CD4-positive, CD25-positive, alpha-beta regulatory T cell (primary cell): ENCODE measurements at places on chromosomes 5 and 9.

DNA sequence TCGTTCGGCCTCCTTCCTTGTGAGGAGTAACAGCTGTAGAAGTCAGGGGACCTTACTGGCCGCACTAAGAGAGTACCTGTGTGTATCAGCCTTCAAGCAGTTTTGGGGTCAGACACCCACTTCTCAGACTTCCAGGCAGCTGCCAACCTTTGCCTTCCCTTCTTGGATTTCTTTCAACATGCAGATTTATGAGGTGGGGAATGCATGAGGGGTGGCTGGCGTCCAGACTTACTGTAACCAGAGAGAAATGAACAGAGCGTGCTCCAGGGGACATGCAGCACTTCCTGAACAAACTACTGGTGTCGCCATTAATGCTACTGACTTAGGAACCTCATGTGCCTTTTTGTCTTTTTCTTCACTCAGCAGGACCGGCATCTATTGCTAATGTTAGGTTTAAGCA lies 46.7 kb downstream of the INSYN2B start:
- H3K4me1 ChIP-seq: peaks cover 16% of the 10 kb centered on the region
- no peak overlapping the region for H3K4me3 ChIP-seq
- H3K36me3 ChIP-seq: peaks cover 34% of the 10 kb centered on the region
- no peak for DNase-seq

GRCh38 chr5:111074244-111074643 lies 2.7 kb downstream of the TSLP start:
- peaks cover 21% of the 10 kb centered on the region for H3K4me1 ChIP-seq
- no peak for DNase-seq
- no peaks in the 10 kb centered on the region for H3K36me3 ChIP-seq
- H3K27ac ChIP-seq: no peak overlapping the region
- peaks cover 52% of the 10 kb centered on the region for H3K27me3 ChIP-seq

DNA sequence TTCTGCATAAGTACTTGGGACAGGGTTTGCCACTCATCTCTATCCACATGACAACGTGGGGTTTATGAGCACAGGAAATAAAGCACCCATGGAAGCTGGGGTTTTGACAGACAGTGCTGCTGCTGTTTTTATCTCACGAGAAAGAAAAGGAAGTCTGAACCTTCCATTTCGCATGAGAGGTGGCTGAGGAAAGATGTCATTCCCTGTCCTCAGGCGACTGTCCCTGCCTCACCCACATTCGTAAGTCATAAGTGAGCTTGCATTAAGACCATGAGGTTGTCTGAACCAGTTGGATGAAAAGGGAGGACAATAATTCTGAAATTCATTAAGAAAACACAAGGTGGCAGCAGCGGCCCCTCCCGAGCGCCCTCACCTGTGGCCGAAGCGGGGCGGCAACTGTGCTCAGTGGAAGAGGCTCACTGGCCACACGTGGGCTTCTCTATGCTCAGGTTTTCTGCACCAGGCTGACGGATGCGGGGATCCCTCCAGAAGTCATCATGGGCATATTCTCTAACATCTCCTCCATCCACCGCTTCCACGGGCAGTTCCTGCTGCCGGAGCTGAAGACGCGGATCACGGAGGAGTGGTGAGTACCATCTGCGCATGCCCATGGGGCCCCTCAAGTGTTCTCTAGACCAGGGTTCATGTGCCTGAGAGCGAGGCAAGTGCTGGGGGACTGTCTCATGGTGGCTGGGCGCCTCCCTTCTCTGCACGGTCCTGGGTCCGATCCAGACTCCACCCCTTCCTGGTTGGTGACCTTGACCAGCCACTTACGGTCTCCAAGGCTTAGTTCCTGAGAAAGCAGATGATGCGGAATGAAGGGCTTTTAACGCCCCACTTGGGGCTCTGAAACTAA lies 54.7 kb upstream of the SUSD3 start:
- no peaks in the 10 kb centered on the region for H3K27me3 ChIP-seq
- DNase-seq: peak; percentile 73
- H3K36me3 ChIP-seq: peaks cover 66% of the 10 kb centered on the region
- peak overlapping the region; percentile 38 for H3K4me3 ChIP-seq

- peaks cover 53% of the 10 kb centered on the region for H3K36me3 ChIP-seq
- no peak overlapping the region for H3K27ac ChIP-seq
- no peak overlapping the region for H3K4me3 ChIP-seq
- H3K4me1 ChIP-seq: no peaks in the 10 kb centered on the region
- H3K27me3 ChIP-seq: no peaks in the 10 kb centered on the region
- DNase-seq: no peak
Measured at GRCh38 chr9:33112094-33112493, 35.6 kb upstream of the SMU1 start.

GRCh38 chr5:139296862-139297326 lies 3.4 kb downstream of the MATR3 start:
- H3K27ac ChIP-seq: no peak overlapping the region
- no peaks in the 10 kb centered on the region for H3K27me3 ChIP-seq
- H3K36me3 ChIP-seq: no peaks in the 10 kb centered on the region
- peaks cover 75% of the 10 kb centered on the region for H3K4me1 ChIP-seq

DNA sequence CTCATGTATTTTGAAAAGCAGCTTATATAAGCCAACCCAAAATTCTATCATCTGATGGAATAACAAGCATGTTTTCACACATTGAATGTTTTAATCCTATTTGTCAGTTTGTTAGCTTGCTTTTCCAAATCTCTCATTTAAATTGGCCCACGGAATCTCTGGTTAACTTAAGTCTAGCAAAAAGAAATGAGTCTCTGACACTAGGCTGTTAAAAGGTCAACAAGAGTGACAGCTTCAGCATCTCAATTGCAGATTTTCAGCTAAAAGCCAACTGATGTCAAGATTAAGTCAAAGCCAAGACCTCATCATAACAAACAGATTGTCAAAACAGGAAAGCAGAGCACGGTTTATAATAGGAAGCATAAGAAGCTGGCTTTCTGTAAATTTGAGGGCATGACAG lies 49.4 kb upstream of the CDH9 start:
- H3K36me3 ChIP-seq: no peaks in the 10 kb centered on the region
- H3K4me1 ChIP-seq: no peaks in the 10 kb centered on the region
- no peak for DNase-seq
- no peak overlapping the region for H3K27ac ChIP-seq
- no peaks in the 10 kb centered on the region for H3K27me3 ChIP-seq

DNA sequence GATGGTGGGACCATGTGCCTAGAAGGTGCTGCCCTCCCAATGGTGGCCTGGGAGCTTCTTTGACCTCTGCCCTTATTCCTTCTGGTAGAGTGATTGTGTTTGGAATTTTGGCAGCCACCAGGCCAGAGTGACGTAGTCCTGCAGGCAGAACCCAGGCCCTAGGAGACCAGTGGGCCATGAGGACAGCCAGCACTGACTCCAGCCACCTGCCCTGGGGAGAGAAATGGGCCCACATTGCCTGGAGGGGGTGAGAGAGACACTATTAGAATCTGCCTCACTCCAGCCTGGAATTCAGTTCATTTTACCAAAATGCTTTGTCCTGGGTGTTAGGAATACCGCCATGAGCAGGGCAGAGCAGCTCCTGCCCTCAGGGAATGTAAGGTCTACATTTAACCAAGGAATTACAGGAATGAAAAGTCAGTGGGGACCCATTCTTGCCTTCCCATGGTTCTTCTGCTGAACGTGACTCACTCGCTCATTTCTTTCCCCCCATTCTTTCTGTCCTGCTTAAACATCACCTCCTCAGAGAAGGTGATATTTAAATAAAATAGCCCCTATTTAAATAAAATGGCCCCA lies 5.5 kb upstream of the COL27A1 start:
- H3K27me3 ChIP-seq: peaks cover 8% of the 10 kb centered on the region
- no peak for DNase-seq
- H3K4me3 ChIP-seq: no peak overlapping the region
- no peak overlapping the region for H3K27ac ChIP-seq

GRCh38 chr5:31537349-31537748 lies 5.2 kb downstream of the C5orf22 start:
- no peak for DNase-seq
- H3K36me3 ChIP-seq: peaks cover 67% of the 10 kb centered on the region
- H3K27me3 ChIP-seq: no peaks in the 10 kb centered on the region
- H3K4me1 ChIP-seq: peaks cover 12% of the 10 kb centered on the region
- no peak overlapping the region for H3K27ac ChIP-seq

- no peak for DNase-seq
- peaks cover 60% of the 10 kb centered on the region for H3K4me1 ChIP-seq
- peaks cover 46% of the 10 kb centered on the region for H3K36me3 ChIP-seq
Measured at GRCh38 chr9:15501179-15501578, 9.6 kb downstream of the PSIP1 start.

DNA sequence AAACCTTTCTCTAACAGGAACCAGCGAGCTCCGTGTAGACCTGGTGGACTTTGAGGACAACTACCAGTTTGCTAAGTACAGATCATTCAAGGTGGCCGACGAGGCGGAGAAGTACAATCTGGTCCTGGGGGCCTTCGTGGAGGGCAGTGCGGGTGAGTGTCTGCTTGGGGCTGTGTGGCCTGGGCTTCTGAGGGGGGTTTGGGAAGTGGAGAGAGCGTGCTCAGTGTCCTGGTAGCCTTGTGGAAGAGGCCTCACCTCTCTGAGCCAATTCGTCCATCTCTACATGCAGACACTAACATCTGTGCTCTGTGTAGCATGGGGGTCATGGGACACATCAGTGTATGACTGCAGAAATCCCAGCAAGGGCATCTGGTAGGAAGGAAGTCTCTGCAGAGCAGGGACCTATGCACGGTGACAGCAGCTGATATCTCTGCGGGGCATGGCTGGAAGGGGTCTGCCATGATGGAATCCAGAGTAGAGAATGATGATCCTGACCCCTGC lies 5.9 kb downstream of the FCN2 start:
- no peaks in the 10 kb centered on the region for H3K27me3 ChIP-seq
- H3K27ac ChIP-seq: no peak overlapping the region
- H3K4me1 ChIP-seq: no peaks in the 10 kb centered on the region
- H3K4me3 ChIP-seq: no peak overlapping the region
- no peak for DNase-seq

DNA sequence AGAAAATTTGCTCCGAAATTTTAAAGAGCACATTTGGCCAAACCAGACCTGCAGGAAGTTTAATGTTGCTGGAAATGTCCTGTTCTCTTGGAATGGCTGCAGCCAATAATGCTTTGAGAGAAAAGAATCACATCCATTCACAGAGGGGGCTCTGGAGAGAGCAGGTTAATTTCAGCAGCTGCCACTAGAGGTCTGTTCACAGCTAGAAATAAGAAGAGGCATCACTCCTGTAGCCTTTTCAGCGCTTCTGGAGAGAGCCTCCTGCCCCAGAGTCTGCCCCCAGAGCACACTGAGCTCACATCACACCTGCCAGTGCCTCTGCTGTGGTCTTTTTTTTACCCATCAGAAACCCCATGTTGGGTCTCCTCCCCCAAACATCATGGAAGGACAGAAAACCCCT lies 124.8 kb upstream of the RAD23B start:
- H3K4me3 ChIP-seq: no peak overlapping the region
- no peak overlapping the region for H3K27ac ChIP-seq
- DNase-seq: peak; percentile 8
- peaks cover 3% of the 10 kb centered on the region for H3K27me3 ChIP-seq

GRCh38 chr5:142716963-142717362 lies 31.1 kb upstream of the FGF1 start:
- H3K27me3 ChIP-seq: peaks cover 3% of the 10 kb centered on the region
- H3K4me1 ChIP-seq: peaks cover 11% of the 10 kb centered on the region
- no peak overlapping the region for H3K27ac ChIP-seq
- no peak overlapping the region for H3K4me3 ChIP-seq

DNA sequence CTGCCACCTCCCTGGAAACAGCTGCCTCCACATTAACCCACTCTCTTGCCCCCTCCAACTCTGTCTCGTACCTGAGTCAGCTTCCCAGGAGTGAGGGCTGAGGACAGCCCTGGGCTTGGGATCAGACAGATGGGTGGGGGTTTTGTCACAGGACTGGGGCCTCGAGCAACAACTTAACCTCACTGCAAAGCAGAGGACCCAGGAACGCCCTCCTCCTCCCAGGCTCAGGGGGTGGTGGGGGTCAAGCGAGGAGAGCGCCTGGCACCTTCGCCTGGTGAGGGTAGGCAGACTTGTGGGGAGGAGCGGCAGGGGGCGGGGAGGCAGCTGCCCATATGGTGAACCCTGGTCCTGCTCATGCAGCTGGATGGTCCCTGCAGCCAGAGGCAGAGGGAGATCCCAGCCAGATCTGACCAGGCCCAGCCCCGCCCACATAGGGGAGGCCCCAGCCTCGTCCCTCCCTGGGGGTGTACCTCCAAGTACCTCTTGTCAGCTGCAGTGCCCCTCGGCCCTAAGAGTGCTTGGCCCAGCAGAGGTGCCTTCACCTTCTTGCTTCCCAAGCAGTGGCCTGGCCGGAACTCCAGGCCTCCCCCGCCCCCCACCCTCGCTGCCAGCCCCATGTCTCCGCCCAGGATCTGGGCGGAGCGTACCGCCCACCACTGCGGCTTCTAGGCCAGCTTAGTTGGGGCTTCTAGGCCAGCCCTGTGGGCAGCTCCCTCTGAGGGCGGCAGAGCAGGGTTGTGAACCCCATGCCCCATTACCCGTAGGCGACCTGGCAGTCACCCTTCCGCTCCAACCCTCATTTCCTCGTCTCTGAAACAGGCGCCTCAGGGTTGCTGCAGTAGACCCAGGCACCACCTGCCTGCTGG lies at the start of gene SARDH:
TSS of gene SARDH (minus strand) at position 579 of the 866 bp plus-strand sequence. CDS start 4,179 bp downstream, outside the sequence.
- H3K4me1 ChIP-seq: peaks cover 14% of the 10 kb centered on the region
- H3K36me3 ChIP-seq: no peaks in the 10 kb centered on the region
- H3K27ac ChIP-seq: peak within 1 kb of the TSS; percentile 5
- peak; percentile 23 for DNase-seq

DNA sequence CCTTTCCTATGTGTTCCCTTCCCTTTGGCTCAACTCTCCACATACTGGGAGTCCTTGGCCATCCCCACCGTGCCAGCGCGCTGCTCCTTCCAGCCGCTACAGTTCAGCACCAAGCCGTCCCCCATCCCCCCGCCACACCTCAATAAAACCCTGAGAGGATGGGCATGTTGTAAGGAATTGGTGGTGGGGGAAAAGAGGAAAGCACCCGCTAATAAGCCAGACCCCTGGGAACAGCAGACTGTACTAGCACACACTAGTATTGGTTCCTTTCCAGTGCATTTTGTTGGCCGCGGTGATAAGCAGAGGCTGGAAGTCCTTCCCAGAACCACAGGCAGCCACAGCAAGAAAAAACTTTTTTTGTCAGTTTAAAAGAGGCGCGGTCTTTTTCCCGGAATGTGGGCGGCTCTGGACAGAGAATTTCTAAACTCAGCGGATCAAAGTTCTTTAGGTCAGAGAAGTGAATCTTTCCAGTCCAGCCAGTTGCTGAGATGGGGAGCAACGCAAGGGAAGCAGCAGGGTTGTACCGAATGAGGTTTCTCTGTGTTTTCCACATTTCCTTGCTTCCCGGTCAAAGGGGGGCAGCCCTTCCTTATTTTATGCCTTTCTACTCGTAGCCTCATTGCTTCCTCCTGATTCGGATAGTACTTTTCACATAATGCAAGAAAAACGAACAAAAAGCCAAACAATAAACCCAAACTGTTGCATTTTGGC lies 2.1 kb downstream of the CHSY3 start:
- peaks cover 15% of the 10 kb centered on the region for H3K27me3 ChIP-seq
- H3K4me3 ChIP-seq: no peak overlapping the region
- H3K4me1 ChIP-seq: peaks cover 19% of the 10 kb centered on the region

GRCh38 chr9:88501086-88501485 lies 33.9 kb upstream of the NXNL2 start:
- H3K4me1 ChIP-seq: no peaks in the 10 kb centered on the region
- no peaks in the 10 kb centered on the region for H3K27me3 ChIP-seq
- no peaks in the 10 kb centered on the region for H3K36me3 ChIP-seq
